ENCODE measurements at places on chromosomes 16 and 17.

DNA sequence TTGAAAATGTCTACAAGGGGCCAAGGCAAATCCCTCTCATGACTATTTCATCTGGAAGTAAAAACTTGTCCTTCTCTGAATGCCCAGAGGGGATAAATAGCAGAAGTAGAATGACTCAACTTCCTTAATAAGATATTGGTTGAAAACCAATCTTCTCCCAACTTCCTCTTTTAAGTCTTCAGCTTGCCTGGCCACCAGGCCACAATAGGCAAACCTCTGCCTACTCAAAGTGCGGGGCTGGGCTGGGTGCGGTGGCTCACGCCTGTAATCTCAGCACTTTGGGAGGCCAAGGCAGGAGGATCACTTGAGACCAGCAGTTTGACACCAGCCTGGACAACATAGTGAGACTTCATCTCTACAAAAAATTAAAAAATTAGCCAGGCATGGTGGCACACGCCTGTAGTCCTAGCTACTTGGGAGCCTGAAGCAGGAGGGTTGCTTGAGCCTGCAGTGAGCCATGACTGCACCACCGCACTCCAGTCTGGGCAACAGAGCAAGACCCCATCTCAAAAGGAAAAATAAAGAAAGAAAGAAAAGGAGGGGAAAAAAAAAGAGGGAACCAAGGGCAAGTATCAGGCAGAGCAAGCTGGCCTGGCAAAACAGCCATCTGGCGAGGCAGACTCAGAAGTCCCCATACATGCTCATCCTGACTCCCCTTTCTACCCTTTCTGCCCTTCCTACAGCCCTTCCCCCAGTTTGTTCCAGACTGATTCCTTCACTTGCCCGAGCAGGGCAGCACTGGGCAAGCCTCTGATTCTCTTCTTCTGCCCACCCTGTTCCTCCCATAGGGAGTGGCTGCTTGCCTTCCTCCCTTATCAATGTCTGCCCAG lies 20.6 kb downstream of the MAP3K14 start:
- DNase-seq: no peak

- DNase-seq: no peak
These were observed 1.7 kb downstream of the ANKS4B start for GRCh38 chr16:21235199-21235585.

GRCh38 chr16:88550246-88550661 lies 19.9 kb upstream of the ZC3H18 start:
- no peak for DNase-seq

- DNase-seq: no peak
These were observed 20.5 kb downstream of the ST3GAL2 start for GRCh38 chr16:70418274-70418992.

DNA sequence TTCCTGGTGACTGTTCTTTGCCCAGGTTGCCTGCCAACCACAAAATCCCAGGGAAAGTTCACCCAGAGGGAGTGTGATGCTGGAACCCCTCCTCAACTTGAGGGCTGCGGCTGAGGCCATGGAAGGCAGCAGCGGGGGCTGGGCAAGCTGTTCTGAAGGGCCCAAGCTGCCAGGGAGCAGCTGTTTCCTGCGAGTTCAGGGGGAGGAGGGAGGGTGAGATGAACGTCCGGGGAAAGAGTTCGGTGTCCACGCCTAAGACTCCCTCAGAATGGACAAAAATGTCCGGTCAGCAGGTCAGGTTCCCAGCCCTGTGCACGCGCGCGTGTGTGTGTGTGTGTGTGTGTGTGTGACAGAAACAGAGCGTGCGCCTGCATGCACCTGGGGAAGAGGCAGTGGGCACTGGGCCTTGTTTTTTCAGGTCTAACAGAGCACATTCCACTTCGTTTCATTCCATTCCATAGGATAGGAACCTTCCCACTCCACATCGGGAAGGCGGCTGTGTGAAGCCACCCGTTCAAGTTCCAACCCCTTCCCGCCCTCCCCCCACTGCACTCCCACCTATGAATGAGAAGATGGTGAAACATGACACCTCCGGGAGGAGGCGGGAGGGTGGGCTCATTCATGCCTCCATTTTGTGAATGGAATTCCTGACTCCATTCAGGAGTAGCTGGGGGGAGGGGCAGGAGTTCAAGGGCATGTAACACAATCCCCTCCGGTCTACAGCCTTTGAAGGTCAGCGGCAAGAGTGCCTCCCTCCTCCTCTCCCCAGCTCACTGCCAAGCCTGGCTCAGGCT lies 15.7 kb downstream of the ETV4 start:
- peak; percentile 90 for DNase-seq

DNA sequence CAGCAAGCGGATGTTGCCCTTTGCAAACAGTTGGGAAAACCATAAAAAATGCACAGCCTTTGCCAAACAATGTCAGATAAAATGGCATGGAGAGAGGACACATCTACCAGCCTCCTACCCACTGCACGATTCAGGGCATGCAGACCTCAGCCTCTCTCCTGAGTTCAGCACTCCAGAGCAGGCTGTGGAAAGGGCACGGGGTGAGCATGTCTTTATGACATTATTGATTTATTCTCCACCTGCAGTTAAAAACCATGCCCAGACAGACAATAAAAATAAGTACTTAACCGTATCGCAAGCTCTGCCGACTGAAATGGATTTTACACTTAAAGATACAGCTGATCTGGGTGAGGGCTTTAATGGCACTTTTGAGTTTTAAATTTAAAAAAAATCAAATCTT lies 127.1 kb downstream of the MAF start:
- DNase-seq: no peak

GRCh38 chr17:6392609-6393350 lies 42.1 kb downstream of the AIPL1 start:
- DNase-seq: no peak

DNA sequence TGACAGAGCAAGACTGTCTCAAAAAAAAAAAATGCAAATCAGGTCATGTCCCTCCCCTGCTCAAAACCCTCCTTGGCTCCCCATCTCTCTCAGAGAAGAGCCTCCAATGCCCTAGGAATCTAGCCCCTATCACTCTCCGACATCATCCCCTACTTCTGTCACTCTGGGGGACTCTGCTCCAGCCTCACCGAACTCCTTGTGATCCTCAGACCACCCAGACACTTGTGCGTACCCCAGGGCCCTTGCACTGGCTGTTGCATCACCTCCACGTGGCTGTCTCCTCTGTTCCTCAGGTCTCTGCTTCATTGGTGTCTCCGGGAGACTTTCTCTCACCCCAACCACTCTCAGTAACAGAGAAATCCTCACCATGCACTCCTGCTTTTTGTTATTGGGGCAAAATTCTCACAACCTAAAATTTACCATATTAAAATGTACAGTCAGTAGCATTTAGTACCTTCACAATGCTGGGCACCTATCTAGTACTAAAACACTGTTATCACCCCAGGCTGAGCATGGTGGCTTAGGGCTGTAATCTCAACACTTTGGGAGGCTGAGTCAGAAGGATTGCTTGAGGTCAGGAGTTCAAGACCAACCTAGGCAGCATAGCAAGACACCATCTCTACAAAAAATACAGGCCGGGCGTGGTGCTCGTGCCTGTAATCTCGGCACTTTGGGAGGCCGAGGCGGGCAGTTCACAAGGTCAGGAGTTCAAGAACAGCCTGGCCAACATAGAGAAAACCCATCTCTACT lies 15.2 kb downstream of the PLA2G10 start:
- DNase-seq: no peak

GRCh38 chr16:27769561-27770255 lies 219.8 kb downstream of the KATNIP start:
- peak; percentile 91 for DNase-seq
